ENCODE measurements at places on chromosomes 12 and 14.

- DNase-seq, result no peak
Measured at GRCh38 chr12:67621112-67621511, 27.4 kb upstream of the DYRK2 start.

GRCh38 chr14:51612449-51612848 lies 39.3 kb upstream of the FRMD6 start:
- no peak for DNase-seq

GRCh38 chr14:99616832-99617800 lies 13.1 kb upstream of the CCDC85C start:
- no peak for DNase-seq

DNA sequence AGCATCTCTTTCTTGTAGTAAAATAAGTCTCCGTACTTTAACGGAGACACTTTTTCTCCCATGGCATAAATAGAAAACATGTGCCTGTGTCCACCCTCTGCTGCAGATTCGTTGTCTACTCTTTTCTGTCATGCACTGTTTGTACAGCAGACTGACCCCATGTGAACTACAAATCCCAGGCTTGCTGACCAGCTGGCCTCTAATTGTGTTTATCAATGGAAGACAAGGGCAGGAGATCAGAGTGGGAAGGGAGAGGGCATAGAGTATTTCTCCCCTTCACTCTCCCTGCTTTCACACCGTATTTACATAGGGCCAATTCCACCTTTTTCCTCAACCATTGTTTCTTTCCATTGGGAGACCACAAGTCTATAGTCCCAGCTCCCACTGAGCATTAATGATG lies 31.0 kb upstream of the TMTC2 start:
- no peak for DNase-seq

- DNase-seq, result no peak
Measured at GRCh38 chr14:88765130-88765529, 27.6 kb downstream of the EML5 start.

DNA sequence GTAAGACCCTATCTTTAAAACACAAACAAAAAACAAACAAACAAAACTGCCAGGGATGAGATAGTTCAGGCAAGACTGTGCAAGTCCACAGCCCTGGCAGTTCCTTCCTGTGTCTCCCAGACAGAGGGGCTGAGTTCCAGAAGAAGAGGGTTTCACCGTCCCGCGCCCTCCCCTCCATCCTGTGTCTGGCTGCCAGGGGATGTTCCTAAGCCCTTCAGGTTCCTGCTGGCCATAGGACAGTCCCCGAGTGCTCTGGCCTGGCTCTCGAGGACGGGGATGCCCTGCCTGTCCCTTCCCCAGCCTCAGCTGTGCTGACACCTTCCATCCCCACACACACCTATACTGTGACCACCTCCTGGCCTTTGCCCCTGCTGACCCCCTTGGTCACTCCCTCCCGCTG lies 40.6 kb upstream of the EIF5 start:
- DNase-seq, result no peak

DNA sequence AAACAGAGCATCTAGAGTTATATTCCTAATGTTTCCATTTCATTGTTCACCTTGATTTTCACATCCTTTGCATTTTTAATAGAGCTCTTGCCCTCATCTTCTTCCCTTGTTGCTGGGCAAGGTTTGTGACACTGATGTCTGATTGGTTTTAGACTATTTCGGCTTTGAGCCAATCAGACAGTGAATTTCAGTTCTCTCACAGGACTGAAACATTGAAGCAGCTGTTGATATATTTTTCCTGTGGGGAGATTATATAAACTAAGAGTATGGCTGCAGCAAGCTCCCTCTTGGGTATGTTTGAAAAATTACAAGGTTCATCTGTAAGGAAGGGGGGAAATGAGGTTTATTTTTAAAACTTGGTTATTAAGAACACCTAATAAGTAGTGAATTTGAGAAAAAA lies 51.2 kb downstream of the ATF7IP start:
- DNase-seq, result no peak

GRCh38 chr12:105470601-105471000 lies 140.1 kb downstream of the C12orf75 start:
- no peak for DNase-seq

DNA sequence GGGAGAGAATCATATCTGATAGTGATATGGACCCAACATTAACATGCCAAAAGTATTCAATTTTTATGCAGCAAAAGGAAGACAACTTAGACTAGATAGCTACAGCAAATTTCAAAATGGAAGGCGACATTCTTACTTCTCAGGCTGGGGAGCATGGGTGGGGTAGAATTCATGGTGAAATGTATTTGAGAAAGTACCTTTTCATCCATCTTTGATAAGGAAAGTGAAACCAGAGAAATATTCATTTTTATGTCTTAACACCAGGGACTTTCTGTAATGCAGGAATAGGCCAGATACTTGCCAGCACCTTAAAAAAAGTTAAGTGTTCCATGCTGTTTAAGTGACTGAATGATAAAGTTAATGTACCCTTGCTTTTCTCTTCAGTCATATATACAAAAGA lies 13.4 kb downstream of the BTG1 start:
- DNase-seq, result no peak

GRCh38 chr14:95341564-95341963 lies 21.9 kb upstream of the CLMN start:
- no peak for DNase-seq

DNA sequence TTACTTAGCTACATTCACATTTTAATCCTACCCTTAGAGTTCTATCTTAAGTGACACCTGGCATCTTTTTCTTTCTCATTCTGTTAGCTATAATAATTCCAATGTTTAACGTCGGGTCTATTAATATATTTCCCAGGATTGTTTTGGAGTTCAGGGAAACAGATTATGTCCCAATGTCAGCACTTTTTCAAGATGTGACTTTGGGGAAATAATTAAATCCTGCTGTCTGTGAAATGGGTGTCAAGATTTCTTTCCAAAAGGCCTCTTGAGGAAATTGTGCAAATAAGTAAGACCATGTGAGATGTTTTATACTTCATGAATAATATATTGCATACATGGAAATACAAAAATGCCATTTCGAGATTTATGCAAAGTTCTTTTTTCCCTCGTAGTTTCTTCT lies 887.6 kb upstream of the SEL1L start:
- DNase-seq, result no peak

GRCh38 chr12:71456316-71456715 lies 16.7 kb downstream of the LGR5 start:
- no peak for DNase-seq

DNA sequence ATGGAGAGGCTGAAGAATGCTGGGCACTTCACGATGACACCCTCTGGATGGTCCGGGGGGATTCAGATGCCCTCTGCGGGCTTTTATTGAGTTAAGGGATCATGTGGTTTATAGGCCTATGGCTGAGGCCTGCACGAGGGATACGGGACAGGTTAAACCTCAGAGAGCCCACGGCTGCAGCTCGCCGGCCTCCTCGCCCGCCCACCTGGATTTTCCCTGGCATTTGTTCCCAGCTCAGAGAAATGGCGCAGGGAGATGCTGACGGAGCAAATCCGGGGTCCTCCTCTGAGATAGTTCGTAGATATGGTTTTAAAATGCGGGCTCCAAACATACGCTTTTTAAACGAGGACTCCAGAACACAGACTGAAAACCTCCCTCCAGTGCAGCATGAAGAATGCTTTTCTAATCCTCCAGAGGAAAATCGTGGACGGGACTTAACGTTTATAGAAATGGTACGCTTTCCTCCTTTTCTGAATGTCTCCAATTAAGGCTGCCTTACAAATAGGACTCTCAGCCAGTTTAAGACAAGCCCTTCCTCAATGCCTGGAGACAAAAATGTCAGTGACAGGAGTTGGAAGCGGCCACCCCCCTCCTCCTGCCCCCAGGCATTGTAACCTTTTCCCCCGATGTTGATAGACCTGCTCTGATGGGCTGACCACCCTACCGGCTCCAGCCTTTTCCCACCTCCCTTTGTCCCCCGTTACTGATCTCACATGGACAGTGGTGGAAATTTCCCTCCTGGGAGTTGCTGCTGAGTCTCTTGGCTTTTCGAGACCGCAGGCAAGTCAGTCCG lies 16.6 kb downstream of the CCND2 start:
- DNase-seq, result no peak

DNA sequence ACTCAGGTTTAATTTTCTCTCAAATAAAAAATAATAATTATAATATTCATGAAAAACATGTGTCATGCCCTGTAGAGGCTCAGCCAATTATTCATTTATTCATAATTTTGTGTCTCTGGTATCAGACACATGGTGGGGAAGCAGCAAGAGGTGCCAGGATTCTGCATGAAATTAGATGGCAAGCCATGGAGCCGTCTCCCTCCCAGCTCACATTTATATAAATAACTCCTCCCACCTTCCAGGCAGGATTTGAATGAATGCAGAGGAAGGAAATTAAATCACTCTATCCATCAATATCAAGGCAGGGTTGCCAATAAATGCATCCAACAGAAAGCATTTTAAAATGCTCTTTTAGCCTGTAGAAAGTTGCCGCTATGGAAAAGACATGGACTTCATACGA lies 98.1 kb downstream of the PTPRR start:
- no peak for DNase-seq

GRCh38 chr14:21070083-21070609 lies at the start of gene ARHGEF40:
TSS of gene ARHGEF40 (plus strand) at chr14:21070304. CDS start at chr14:21070397, 93 bp downstream.
- no peak for DNase-seq

- DNase-seq, result no peak
Measured at GRCh38 chr14:90759370-90760077, 56.7 kb downstream of the TTC7B start.

- DNase-seq, result no peak
Measured at GRCh38 chr12:129052373-129052772, 199.1 kb downstream of the GLT1D1 start.

DNA sequence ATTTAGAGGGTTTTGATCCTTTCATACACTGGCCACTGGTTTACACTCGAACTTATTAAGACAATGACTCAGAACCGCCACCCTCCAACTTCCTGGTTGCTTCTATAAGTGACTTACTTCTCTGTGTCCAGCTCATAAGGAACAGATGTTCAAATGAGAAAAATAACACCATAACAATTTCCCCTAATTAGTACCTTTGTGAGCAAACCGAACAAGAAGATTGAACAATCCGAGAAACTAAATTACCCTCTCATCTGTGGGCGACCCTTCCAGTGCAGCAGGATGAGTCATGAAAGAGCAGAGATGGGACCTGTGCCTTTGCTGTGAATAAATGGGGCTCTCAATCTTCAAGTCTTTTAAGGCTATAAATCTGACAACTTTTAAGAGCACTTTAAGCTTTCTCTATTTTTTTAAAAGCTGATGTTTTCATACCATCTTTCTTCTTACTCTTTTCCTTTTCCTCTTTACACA lies 146.8 kb upstream of the RASSF8 start:
- no peak for DNase-seq

DNA sequence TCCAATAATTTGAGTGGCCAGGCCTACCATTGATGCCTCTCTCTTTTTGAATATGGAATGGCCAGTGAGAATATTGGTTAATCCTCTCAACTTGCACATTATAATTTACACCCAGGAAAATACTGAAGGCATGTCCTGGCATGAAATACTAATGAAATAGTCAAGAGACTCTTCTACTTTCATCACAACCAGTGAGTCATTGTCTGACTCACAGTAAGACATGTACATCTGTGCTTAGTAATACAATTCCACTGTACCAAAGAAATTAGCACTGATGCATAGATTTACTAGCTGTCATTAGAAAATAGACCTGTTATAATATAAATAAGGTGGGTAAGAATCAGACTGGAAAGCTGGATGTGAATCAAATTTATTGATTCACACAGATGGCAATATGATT lies 31.6 kb downstream of the KCNC2 start:
- DNase-seq, result no peak

DNA sequence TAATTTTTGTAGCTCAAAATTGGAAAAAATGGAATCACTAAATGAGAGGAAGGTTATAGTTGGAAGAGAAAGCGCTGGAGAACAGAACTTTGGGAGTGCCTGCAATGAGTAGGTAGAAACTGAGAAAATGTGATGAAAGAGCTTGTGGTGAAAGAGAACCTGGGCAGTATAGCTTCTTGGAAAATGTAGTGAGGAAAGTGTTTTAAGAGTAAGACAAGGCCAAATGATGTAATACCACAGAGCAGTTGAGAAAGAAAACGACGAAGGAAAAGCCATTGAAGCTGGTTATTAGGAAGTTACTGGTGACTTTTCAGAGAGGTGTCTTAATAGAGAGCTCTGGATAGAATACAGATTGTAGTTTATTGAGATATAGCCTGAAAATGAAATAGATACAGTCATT lies 255.3 kb downstream of the AEBP2 start:
- no peak for DNase-seq

GRCh38 chr14:63512861-63513260 lies 30.3 kb downstream of the PPP2R5E start:
- no peak for DNase-seq

GRCh38 chr14:71399057-71399487 lies 491.8 kb downstream of the PCNX1 start:
- DNase-seq, result no peak

- no peak for DNase-seq
Measured at GRCh38 chr12:72272091-72272661, at the start of gene TRHDE. TSS of gene TRHDE (plus strand) at chr12:72272370. CDS start at chr12:72272644, 274 bp downstream.

GRCh38 chr14:68794130-68794850 lies 1.4 kb upstream of the ZFP36L1 start:
- DNase-seq, result peak; percentile 76

GRCh38 chr12:108378926-108379325 lies 39.8 kb upstream of the CMKLR1 start:
- DNase-seq, result no peak

DNA sequence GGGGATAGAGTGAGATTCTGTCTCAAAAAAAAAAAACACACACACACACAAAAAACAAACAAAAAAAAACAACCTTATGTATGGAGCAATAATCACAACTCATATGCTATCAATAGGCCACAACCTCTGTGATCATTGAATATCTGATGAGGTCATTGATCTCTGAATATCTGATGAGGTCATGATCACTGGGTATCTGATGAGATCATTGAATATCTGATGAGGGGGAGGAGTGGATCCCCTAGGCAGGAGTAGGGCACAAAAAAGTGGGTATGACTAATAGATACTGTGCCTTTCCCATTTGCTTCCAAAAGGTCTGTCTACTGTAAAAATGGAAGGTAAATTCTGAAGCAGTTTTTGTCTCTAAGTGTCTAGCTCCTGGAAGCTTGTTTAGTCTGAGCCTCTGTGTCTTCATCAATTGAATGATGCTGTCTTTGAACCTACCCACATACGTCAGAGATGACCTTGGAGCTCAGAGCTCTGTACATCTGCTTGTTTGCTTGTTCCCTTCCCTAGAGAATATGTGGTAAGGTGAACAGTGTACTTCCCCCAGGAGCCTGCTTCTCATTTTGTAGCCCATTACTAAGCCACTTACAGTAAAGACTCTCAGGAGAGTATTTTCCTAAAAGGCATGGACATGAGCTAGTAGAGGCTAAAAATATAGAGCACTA lies 13.6 kb downstream of the PAH start:
- no peak for DNase-seq

Data from stimulated activated CD4-positive, alpha-beta T cell treated with anti-CD3 and anti-CD28 coated beads, Interleukin-15, amount 100 ng/mL, for 1 hour (primary cell).